Aorta (tissue), 5 donors: ENCODE measurements at places on chromosomes 16 and 17. TPM values are rescaled to one million over a fixed set of nuclear protein-coding genes. Genes with fewer than 3 reads are reported as not detected.

DNA sequence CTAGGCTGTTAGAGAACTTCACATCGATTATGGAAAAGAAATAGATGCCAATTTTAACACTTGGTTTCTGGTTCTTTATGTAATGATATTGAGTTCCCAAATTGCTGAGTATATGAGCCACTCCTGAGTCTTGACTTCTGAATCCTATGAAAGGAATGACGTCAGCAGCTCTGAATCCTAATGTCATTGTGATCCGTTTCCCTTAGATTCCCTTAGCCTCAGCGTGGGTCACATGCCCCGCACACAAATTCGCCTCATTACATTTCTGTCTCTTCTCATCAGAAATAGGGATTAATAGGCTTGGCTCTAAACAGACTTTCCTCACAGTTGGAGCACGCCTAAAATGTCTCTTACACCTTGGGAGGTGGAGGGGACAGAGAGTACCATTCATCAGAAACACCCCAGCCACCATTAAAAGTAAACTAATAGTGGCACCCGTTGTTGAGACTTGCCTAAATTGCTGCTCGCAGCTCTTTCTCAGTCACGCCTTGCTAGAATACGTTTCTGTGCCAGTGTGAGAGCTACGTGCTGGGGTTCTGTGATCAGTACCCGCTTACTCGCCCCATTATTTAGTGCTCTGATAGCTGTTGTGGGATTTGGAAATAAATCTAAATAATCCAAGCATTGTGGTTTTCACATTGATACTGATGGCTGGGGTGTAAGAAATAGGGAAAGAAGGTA is 7.1 kb downstream of the MRM3 start:
- DNase-seq: peak; percentile 20
- H3K36me3 ChIP-seq: peaks cover 3% of the 10 kb centered on the region
- H3K4me1 ChIP-seq: no peaks in the 10 kb centered on the region

GRCh38 chr17:75267411-75268232 is 3.4 kb downstream of the MIF4GD start:
- peaks cover 3% of the 10 kb centered on the region for H3K4me1 ChIP-seq
- peaks cover 3% of the 10 kb centered on the region for H3K36me3 ChIP-seq
- H3K27ac ChIP-seq: no peak overlapping the region
- no peak overlapping the region for H3K4me3 ChIP-seq
- no peak for DNase-seq
- no peaks in the 10 kb centered on the region for H3K27me3 ChIP-seq

DNA sequence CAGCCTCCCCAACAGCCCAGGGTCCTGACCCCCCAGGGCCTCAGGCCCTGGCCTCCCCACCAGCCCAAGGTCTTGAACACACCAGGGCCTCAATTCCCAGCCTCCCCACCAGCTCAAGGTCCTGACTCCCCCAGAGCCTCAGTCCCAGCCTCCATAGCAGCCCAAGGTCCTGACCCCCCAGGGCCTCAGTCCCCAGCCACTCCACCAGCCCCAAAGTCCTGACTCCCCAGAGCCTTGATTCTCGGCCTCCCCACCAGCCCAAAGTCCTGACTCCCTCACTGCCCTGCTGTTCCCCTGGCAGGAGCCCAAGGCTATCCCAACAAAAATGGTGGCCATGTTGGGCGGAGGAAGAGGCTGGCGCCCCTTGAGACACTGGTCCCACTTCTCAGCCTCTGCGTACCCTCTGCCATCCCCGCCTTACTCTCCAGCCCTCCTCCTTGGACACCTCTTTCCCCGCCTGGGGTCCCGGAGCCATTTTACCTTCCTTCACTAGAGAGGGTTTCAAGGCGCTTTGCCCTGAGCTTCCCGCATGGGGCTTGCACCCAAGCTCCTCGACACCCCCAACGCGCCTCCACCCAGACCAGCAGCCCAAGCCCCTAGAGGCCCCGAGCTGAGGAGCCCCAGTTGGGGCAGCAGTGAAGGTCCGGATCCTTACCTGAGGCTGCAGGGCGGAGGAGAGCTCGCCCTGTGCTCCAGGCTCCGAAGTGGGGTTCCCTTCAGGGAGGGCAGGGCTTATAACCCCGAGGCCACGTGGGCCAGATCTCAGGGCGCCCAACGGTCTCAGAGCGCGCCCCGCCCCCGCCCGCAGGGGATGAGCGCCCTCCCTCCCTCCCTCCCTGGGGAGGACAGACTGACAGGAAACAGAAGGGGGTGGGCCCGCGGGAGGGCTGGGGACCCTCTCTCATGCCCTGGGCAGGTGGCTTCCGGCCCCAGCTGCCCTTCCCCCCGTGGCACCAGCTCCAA is 3.5 kb upstream of the TSPOAP1 start:
- H3K36me3 ChIP-seq: no peaks in the 10 kb centered on the region
- no peaks in the 10 kb centered on the region for H3K27me3 ChIP-seq
- no peaks in the 10 kb centered on the region for H3K4me1 ChIP-seq
- H3K27ac ChIP-seq: no peak overlapping the region
- no peak overlapping the region for H3K4me3 ChIP-seq

DNA sequence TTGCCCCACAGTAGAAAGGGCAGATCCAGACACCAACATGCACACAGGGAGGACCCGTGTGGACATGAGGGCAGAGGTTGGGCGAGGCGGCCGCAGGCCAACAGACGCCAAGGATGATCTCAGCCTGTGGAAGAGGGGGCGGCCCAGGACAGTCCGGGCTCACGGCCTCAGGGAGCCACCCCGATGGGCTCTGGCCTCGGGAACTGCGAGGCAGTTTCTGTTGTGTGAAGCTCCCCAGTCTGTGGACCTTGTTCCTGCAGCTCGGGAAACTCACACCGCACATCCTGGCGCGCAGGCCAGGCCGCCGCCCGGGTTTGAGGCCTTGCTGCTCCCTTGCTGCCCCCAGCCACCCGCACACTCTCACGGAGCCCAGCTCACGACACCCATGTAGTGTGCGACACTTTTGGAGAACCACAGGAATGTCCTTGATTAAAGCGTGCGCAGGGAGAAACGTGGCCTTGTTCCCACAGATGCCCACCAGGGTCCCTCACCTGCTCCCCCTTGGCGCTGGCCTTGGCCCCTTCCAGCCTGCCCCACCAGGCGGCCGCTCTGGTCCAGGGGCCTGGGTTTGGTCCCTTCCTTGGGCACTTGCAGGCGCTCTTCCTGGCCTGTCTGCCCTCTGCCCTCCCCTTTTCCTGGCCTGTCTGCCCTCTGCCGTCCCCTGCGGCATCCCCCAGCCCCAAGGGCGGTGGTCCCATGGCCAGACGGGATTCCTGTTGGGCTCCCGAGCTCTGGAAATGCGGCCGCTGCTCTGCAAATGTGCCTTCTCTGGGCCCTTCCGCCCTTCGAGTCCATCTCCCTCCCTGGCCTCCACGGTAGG is 9.3 kb upstream of the SLC38A10 start:
- H3K4me3 ChIP-seq: no peak overlapping the region
- DNase-seq: no peak
- no peaks in the 10 kb centered on the region for H3K4me1 ChIP-seq
- H3K27ac ChIP-seq: no peak overlapping the region
- H3K36me3 ChIP-seq: no peaks in the 10 kb centered on the region
- H3K27me3 ChIP-seq: no peaks in the 10 kb centered on the region

The TBC1D3D gene
- total RNA-seq: 0.39 TPM

The STX1B gene
- 0.84 TPM for total RNA-seq

GRCh38 chr16:87603684-87604633 is 1.7 kb downstream of the JPH3 start:
- no peak overlapping the region for H3K27ac ChIP-seq
- H3K36me3 ChIP-seq: no peaks in the 10 kb centered on the region
- no peak for DNase-seq
- no peak overlapping the region for H3K4me3 ChIP-seq
- no peaks in the 10 kb centered on the region for H3K27me3 ChIP-seq
- H3K4me1 ChIP-seq: no peaks in the 10 kb centered on the region

The TPSD1 gene
- total RNA-seq: not detected

The KRT38 gene
- total RNA-seq: not detected

DNA sequence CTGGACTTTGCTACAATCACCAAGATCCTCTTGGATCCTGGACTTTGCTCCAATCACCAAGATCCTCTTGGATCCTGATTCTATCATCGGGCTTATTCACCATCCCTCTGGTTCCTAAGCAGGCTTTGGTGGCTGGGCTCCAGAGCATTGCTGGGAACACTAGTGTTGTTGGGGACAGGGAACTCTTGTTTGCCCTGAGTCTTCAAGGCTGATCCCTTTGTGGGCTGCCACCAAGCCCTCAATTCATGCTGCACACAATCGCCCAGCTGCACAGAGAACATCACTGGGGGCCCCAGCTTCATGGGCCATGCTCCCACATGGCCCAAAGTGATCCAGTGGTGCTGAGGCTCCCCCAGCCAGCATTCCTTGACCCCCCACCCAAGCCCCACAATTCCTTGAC is 88.3 kb downstream of the TMEM132E start:
- no peaks in the 10 kb centered on the region for H3K4me1 ChIP-seq
- no peak overlapping the region for H3K4me3 ChIP-seq
- H3K27me3 ChIP-seq: no peaks in the 10 kb centered on the region
- no peak overlapping the region for H3K27ac ChIP-seq
